ENCODE measurements at places on chromosomes 4 and X.

- no peak for DNase-seq
These were observed 21.1 kb downstream of the AIFM1 start for GRCh38 chrX:130144509-130144908.

DNA sequence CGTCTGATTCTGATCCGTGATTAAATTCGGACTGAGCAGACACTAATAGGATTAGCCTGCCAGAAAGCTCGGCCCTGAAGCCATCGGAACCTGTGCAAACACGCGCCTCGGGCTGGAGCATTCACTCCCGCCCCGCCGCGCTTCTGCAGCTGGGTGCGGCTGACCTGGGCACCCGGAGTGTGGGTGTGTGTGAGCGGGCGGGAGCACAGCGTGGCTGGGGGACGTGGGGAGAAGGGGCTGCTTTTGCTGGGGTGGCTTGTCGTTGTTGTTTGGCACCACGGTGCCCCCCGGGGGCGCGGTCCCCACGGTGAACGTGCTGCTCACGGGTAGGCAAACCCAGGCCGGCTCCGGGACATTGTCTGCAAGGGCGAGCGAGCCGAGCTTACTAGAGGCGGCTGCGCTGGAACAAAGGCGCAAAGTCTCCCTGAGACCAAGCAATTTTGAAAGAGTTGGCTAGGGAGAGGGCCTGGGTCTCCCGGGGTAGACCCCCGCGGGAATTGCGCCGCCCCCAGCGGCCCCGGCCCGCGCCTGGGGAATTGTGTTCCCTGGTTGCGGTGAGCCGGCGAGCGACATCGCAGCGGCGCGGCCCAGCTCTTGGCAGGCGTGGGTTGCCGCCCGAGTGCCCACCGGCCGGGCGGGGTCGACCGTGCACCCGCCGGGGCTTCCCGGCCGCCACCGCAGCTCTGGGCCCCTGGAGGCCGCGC, 1.4 kb downstream of the MAMLD1 start:
- no peak for DNase-seq

- peak; percentile 39 for DNase-seq
These were observed 21.0 kb downstream of the MAOA start for GRCh38 chrX:43676971-43677572.

GRCh38 chrX:5829469-5829868, 399.2 kb downstream of the NLGN4X start:
- no peak for DNase-seq

GRCh38 chrX:14362721-14363120, 166.6 kb upstream of the GLRA2 start:
- no peak for DNase-seq

GRCh38 chr4:184628103-184628502, 21.1 kb downstream of the CASP3 start:
- no peak for DNase-seq

DNA sequence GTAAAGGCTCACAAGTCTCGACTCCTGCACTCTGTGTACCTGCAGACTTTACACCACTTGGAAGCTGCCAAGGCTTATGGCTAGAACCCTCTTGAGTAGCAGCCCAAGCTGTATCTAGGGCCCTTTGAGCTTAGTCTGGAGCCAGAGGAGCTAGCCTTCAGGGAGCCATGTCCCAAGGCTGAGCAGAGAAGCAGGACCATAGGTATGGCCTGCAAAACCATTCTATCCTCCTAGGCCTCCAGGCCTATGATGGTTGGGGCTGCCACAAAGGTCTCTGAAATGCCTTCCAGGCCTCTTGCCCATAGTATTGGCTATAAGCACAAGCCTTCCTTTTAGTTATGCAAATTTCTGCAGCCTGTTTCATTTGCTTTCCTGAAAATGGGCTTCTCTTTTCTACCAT, 380.7 kb upstream of the CPXCR1 start:
- DNase-seq = no peak

DNA sequence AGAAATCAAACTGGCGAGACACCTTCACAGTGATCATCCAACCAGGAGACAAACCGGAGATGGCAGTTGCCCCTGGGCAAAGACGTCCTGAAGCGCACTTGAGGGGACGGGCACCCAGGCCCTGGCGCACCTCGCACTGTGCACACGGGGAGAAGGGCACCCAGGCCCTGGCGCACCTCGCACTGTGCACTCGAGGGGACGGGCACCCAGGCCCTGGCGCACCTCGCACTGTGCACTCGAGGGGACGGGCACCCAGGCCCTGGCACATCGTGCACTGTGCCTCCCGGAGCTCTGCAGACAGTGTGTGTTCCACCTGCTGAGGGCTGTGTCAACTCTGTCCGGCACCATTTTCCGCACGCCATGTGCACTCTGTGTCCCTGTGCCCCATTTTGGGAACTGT, 34.6 kb upstream of the CPLX1 start:
- DNase-seq = no peak

DNA sequence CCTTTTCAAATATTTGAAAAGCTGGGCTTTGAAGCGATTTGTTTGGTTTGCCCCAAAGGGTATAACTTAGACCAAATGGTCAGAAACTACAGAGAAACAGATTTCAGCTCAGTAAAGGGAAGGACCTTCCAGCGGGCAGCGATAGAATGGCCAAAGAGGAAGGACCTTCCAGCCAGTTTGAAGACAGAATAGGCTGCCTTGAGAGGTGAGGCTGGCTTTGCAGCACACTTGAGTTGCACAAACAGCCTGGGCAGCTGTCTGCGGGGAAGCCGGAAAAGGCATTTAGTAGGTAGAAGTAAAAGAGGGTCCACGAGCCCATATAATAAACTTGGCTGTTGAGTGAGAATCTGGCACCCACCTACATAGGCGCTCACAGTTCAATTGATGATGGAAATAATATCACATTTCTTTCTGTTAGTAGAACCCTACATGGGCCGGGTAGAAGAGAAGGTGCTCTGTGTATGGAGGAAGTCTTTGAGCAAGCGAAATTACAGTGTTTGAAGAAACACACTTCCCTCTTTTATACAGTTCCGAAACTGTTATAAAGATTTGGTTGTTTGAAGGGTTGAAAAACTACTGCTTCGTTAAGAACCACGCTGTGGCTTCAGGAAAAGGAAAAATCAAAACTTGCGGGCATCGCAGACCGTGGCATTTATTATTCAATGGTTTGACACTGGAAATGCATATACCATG, 75.0 kb upstream of the SORBS2 start:
- peak; percentile 28 for DNase-seq

DNA sequence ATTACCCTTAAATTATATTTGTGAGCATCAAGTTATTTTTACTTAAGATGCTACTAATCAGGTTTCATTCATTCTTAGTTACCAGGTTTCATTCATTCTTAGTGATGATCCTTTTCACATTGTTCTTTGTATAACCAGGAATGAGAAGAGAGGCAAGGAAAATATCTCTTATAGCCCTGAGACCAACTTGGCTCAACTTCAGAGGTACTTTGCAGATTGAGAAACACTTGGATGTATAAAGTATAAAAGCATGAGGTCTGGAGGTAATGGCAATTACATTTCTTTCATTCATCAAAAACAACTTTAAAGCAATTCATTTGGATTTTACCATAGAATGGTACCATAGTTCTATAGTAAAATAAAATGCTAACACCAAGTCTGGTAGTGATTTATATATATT, 231.0 kb downstream of the PRDM5 start:
- DNase-seq = no peak

DNA sequence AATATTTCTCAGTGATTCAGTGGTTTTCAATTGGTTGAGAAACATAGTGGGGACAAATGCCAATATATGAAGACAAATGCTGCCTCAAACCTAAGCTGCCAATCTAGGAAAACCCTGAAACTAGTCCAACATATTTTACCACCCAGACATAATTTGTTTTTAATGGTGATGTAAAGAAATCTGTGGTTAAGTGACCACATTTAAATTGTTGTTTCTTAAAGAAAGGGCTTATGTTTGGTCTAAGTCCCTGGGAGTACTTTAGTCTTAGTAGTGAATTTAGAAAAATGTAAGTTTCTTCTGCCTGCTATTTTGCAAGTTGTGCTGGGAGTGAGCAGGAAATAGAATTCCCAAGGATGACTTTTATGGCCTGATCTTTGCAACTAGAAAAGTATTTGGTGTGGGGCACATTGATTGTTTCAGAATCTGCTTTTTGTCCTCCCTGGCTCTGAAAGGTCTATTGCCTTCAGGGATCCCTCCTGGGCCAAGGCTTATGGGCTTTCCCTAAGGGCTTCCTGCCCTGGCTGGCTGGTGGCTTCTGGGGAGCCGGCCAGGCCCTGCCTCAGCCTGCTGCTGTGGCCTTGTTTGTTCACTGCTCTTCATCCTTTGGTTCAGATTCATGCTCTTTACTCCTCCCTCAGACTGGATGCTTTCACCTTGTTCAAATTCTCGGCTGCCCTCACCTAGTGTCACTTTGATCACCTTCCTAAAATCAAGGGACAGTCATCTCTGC, 169.8 kb upstream of the JADE1 start:
- no peak for DNase-seq

DNA sequence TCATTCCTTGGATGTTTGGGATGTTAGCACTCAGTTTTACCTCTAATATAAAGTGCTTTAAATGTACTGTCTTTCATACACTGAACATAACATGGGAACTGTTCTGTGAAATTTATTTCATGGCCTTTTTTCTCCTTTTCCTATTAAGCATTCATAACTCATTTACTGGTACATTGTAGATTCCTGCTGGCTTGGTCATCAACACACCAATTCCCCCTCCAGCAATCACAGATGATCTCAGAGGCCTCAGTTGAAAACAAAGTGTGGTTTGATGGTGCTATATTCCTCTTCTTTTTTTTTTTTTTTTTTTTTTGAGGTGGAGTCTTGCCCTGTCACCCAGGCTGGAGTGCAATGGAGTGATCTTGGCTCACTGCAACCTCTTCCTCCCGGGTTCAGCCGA, 61.9 kb upstream of the FAM47B start:
- DNase-seq = no peak

DNA sequence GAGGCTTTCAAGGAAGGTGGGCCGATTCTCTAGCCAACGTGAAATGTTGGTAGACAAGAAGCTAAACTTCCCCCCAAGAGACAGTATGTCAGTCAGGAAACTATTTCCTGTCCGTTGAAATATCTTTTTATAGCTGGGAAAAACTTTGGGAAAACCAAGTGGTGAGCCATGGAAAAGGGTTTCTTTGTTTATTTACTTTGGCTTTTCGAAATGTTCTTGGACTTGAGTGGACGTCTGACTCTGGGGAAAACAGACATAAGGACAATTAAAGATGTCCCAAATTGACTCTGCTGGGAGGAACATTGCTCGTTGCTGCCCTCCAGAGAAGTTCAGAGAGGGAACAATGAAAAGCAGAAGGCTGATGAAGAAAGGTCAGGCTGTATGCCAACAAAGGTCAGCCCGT, 295.4 kb downstream of the RAPGEF2 start:
- DNase-seq = no peak

Measured in femur (tissue), 1 donor.